ENCODE measurements at places on chromosomes 7 and 10.

- no peak for DNase-seq
Measured at GRCh38 chr7:4689668-4690067, 7.6 kb downstream of the FOXK1 start.

DNA sequence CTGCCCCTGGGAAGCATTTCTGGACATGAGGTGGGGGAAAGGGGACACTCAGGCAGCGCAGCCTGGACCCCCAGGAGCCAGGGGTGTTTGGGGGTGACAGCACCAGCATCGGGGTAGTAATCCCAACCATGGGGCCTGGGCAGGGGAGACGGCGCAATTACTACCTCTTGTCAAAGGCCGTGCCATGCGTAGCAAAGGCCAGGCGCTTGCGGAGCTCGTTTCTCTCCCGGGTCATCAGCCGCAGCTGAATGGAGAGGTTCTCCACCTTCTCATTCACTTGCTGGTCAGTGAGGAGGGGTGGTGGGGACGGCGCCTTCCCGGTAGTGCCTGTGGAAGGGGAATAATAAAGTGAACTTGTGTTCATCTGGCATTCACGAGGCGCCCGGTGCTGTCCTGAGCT, 70.0 kb downstream of the DLG5 start:
- no peak for DNase-seq

- no peak for DNase-seq
Measured at GRCh38 chr10:119207713-119208552, 562 bp downstream of the GRK5 start.

- no peak for DNase-seq
Measured at GRCh38 chr10:128429835-128430513, 303.8 kb upstream of the MKI67 start.

GRCh38 chr7:134298902-134299683, 17.6 kb downstream of the SLC35B4 start:
- no peak for DNase-seq

DNA sequence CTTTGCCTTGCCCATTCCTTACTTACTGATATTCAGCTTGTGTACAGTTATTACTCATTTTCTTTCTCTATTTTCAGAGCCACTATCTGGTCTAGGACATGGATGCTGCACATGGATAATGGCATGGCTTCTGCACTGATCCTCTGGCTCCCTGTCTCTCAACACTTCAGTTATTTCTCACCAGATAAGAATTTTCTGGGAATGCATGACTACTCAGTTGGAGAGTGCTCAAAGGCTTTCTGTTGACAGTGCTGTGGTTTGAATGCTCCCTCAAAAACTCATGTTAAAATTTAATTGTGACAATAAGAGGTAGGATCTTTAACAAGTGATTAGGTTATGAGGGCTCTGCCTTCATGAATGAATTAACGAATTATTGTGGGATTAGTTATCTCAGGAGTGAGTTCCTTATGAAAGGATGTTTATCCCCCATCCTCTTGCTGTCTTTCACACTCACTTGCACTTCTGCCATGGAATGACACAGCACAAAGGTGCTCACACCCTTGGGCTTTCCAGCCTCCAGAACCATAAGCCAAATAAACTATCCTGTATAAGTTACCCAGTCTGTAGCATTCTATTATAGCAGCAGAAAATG, 16.1 kb upstream of the PIK3CG start:
- DNase-seq, result no peak

DNA sequence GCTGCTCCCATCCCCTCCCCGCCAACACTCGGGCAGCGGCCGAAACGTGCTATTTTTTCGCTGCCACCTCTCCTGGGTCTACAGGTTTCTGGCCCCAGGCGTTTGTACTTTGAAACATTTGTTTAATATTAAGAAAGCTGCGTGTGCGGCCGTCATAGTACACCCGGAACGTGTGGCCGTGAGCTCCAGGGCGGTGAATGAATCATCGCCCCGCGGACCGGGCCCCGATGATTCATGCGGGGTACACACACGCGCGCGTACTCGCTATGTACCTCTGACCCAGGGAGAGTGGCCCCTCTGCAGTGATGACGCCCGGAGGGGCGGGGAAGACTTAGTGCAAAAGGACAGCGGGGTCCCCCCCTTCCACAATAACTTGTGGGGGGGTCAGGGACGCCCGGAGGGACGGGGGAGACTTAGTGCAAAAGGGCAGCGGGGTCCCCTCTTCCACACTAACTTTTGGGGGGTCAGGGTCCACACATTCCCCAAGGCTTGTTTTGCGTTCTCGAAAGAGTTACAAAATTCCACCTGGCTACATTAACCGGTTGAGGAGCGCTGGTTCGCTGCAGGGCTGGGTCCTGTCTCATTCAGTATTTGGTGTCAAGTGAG, 56.5 kb upstream of the PCGF5 start:
- peak; percentile 63 for DNase-seq

DNA sequence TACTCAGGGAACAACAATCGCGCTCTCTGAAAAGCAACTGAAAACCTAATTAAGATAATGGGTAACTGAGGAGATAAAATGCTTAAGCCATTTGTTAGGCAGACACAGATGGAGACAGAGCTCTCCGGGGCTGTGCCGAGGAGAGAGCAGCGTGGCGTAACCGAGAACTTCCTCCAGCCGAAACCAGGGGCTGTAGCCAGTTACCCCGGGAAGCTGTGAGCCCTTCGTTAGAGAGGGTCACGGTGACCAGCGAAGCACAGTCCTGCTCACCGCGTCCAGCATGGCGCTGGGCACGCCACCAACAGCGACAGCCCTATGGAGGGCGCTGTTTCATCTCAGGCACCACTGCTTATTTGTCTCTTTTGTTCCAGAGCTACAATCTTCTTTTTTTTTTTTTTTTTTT, 16.1 kb downstream of the PAPOLB start:
- no peak for DNase-seq

GRCh38 chr7:87627634-87627994, 584 bp upstream of the RUNDC3B start:
- DNase-seq, result no peak

DNA sequence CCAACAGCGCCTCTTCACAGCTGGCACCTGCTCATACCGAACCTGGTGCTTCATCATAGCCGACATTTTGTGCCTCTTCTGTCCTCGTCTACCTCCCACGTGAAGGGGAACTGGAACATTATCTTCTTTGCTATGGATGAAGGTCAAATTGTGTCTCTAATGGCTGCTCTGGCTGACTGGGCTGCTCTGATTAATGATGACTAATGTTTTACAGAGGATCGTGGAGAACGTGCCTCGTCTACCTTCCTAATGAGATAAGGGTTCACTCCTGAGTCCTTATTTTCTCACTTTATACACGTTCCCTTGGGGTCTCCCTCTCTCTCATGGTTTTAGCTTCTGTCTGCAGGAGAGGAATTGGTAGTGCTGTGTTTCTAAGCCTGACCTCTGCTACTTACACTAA, 420.3 kb downstream of the PHTF2 start:
- DNase-seq, result no peak

- no peak for DNase-seq
Measured at GRCh38 chr10:8058274-8059111, 4.0 kb downstream of the GATA3 start.

DNA sequence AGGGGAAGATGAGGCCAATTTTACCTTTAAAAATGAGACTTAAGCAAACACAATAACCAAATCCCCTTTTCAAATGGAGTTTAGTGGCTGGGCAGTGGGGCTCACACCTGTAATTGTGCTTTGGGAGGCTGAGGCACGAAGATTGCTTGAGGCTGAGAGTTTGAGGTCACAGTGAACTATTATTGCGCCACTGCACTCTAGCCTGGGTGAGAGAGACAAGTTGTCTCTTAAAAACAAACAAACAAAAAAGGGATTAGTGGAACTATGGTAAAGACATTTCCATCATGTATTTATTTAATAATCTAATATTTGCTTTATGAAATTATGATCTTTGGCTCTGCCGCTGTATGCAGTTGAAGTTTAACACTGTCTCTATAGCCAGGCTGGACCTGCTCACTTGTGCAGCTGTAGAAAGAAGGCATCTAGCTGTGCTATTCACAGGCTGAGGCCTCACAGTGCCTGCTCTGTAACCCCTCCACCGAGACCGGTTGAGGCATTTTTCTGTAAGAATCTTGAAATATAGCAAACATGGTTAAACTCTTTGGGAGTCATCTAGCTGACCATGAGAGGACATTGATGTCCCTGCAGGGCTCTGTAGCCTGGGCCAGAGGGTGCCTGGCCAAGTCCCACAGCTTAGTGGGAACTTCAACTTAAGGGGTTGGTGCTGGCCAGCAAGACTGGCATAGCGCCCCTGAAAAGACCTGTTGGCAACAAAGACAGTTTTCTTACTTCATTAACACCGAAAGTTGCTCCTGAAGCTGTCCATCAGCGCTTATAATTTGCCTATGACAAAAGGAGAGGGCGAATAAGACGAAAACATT, 131.8 kb downstream of the BMPER start:
- DNase-seq, result no peak

- DNase-seq, result no peak
Measured at GRCh38 chr7:18538554-18539250, 43.2 kb downstream of the HDAC9 start.

DNA sequence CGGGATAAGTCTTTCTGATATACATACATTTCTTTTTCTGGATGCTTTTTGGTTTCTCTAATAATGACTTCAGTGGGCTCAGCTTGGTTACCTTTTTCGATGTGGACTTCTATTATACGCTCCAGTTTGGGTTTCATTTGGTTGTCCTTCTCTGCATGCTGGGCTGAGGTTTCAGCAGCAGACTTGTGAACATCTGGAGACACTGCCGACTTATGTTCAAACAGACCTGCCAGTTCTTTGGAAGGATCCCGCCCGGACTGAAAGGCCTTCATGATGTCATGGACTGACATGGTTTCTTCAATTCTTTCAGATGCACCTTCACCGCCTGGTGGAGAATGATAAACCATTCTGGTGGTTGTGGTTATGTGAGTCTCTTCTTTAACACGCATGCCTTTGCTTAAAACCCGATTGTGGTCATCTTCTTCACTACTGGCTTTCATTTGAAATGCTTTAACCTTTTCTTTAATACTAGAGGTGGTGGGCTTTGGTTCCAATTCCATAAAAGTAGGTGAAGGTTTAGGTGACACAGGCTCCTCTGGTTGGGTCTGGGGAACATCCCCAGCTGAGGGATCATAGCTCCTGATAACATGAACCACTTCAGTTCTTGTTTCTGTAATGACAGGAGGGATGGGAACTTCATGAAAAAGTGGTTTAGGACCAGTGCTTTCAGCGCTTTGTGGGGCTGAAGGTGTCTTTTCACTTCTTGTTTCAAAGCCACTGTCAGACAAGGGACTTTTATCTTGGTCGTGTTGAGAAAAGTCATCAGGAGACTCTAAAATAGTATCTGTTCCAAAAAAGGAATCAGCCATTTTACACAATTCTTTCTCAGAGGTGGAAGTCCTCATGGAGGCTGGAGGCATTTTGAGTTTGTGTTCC, 167.7 kb upstream of the CCDC6 start:
- no peak for DNase-seq

- DNase-seq, result no peak
Measured at GRCh38 chr7:124552217-124552616, 213.4 kb downstream of the GPR37 start.

DNA sequence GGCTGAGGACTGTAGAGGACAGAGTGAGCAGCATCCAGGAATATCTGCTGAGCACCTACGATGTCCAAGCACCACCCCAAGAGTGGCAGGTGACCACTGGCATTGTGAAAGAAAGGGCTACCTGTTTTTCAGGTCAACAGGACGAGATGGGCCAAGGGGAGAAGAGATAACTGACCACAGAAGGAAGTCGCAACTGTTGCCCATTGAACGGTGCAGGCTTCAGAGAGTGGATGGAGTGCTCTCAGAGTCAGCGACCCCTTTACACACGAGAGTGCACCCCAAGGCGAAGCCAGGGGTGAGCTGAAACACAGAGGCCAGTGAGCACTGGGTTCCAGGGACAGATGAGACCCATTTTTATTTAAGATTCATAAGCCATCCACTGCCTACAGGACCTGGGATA, 42.3 kb downstream of the HIPK2 start:
- no peak for DNase-seq

DNA sequence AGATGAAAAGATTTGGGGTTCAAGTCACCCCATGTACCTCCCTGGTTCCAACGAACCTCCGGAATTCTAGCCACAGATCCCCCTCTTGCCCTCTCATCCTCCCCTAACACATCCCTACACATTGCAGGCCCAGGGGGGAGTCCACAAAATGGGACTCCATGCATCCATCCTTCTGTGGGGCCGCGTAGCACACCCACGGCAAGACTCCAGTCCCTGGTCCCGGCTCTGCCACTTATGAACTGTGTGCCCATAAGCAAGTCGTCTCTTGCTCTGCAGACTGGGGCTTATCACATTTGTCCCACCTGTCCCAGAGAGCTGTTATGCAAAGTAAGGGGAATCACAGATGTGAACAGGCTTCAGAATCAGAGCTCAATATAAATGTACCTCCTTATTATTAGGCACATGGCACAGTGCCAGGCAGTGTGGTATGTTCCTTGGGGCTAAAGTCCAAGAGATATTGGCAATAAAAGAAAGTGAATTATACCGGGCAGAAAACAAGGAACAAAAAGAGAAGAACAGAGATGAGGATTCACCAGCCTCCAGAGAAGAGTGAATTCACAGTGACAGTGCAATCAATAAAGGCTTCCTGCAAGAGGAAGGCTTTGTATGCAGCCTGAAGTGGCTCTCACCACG, 73.9 kb downstream of the KCNMA1 start:
- no peak for DNase-seq

DNA sequence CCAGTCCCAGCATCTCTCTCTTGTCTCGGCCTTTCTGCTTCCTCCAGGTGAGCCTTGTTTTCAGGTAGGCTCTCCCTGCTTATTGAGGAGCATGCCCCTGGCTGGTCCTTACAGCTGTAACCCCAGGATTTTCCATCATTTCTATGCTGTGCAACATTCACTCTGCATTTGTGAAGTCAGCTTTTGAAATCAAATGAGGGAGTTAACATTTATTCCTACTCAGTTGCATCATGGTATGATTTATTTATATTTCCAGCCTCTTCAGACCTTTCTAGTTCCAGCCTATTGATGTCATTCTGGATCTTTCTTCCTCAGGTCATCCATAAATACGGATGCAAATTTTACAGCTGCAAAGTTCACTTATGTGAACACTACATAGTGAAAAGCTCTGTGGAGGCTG, 755.6 kb downstream of the TYW1 start:
- no peak for DNase-seq

GRCh38 chr7:42017349-42017986, 219.5 kb downstream of the GLI3 start:
- DNase-seq, result no peak

GRCh38 chr7:155467846-155468784, 10.2 kb downstream of the EN2 start:
- DNase-seq, result no peak

- DNase-seq, result no peak
Measured at GRCh38 chr10:824497-824896, 107.0 kb downstream of the LARP4B start.

- DNase-seq, result no peak
Measured at GRCh38 chr7:142773937-142774744, 3.4 kb downstream of the PRSS2 start.
